Right ventricle myocardium inferior (tissue), 1 donor: ENCODE measurements at places on chromosomes 4 and X. TPM values are rescaled to one million over a fixed set of nuclear protein-coding genes. Genes with fewer than 3 reads are reported as not detected.

The ARHGAP36 gene
- total RNA-seq: not detected

The TMPRSS11B gene
- not detected for total RNA-seq

The CLGN gene
- total RNA-seq: 76.3 TPM

The DMD gene
- 116 TPM for total RNA-seq

The CXorf49 gene
- not detected for total RNA-seq

The TMEM33 gene
- 21.5 TPM for total RNA-seq
